T-helper 9 cell (primary cell): ENCODE measurements at places on chromosomes 7 and 10.

DNA sequence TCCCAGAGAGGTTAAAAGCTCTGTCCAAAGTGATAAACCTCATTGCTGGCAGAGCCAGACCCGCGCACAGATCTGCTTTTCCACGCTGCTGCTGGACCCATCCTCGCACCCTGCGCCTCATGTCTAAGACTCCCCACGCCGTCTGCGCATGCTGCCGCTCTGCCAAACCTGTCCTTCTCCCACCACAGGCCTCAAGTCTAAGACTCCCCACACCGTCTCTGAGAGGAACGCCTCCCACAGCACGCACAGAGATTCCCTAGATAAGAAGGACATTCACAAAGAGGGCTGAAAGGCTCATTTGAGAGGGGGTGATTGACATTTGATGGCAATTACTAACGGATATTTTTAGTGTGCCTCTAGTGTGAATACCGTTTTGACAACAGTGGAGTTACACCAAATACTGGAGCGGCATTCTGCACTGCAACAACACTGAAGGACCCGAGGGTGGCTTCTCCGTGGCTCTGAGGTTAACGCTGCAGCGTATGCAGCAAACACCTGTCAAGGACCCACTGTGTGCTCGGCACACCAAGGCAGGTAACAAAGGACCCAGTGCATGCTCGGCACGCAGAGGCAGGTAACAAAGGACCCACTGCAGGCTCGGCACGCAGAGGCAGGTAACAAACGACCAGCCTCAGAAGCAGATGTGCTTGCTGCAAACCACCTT, 231.4 kb downstream of the DNAJB6 start:
- DNase-seq: no peak

GRCh38 chr10:52633266-52633665, 139.3 kb downstream of the MBL2 start:
- DNase-seq: no peak

DNA sequence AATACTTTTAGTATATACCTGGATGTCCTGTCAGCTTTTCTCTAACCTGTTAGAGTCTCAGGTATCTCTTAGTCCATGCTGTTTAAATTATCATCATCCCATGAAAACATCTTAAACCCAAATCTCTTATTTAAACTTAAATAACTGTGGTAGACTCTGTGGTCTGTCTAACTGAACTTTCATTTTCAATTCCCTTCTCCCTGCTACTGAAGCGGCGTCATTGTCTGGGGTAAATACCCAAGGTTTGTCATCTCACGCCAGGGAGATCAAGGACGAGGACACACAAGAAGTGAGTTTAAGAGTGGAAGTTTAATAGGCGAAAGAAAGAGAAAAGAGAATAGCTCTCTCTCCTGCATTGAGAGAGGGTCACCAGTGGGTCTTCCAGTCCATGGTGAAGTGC, 804.4 kb upstream of the CELF2 start:
- DNase-seq: no peak

- DNase-seq: no peak
Measured at GRCh38 chr7:156074982-156075615, 262.8 kb upstream of the SHH start.

DNA sequence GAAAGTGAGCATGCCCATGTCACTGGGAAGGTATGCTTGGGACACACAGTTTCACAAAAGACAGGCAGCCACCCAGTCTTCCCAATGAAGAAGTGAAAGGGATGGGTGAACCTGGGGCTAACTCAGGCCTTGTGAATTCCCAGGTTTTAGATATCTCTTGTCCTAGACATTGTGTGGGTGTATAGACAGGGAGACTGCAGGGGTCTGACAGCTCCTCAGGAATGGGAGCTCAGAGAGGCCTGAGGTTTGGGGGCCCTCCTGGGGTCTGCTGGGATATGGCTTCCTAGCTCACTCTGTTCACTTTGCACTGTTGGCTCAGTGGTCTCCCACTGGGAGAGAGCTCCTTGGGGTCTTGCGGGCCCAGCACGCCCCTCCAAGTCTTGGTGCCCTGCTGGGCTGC, 47.0 kb downstream of the WDFY4 start:
- no peak for DNase-seq
